ENCODE measurements at places on chromosomes 7 and 10. TPM values are rescaled to one million over a fixed set of nuclear protein-coding genes. Genes with fewer than 3 reads are reported as not detected.

DNA sequence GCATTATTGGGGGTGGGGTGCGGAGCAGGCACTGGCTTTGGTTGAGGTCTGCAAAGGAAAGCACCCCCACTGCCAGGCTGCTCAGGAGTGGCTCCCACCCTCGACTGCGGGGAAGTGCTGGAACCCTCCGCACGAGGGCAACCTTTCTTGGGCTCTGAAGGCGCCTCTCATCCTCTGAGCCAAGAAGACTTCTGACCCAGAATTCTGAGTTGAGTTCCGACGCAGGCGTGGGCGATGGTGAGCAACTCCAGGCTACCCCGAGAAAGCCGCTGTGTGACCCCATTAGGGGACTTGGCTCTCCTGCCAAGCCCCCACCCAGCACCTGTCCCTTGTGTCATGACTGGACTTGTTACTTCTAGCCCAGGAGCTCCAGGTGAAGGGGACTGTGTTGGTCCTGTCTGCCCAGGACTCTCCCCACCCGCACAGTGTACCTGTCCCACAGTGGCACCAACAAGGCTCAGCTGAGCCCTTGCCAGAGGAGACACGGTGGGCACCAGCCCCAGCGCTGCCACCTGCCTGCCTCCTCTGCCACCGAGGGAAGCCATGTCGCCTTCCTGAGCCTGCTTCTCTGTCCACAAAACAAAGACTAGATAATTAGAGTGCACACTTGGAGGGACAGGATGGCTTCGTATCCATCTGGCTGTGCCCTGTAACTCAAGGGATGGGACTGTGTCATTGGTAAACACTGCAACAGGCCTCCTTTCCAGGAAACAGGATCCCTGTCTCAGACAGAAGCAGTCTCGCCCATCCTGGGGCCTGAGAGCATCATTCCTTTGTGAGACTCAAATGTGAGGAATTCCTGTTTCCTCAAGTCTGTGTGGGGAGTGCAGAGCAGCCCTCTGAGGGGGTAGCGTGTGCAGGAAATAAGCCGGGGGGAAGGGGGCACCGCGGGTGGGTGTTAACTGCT lies 128.8 kb downstream of the LHPP start:
- peak; percentile 24 for DNase-seq

DNA sequence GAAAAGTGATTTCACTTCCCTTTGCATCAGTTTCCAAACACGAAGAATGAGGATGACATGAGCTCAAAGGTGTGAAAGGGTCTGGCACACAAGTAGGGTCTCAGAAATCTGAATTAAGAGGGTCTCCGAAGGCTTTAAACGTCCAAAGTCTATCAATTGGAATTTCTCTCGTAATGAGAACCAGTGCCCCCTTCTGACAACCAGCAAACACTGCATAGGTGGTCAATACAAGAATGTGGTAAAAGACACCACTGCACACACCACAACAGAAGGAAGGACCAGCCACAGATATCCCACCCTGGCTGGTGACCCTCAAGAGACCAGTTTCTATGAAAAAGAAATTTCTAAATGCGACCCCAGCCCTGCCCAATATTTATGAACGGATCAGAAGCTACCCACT lies 78.1 kb downstream of the CALN1 start:
- no peak for DNase-seq

DNA sequence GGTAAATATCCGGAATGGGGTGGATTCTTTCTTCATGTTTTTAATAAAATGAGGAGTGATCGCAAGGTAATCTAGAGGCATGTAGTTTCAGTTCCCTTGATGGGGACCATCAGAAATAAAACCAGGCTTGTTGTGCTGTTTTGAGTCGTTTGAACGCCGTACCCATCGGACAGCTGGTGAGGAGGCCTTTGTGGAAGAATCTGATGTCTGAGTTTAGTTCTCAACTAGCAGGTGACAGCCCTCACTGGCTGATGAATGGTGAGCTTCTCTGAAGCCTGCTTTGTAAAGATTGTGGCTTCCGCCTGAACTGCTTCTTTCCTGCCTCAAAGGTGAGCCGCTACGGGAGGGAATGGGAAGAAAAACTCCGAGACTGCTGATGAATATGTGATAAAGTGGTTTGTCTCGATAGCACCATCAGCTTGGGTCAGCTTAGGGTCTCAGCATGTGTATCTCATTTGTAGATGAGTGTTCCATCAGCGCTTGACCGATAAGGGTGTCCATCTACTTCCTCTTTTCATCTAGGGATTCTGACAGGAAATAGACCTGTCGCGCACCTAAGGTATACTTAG lies 977 bp downstream of the TMEM248 start:
- no peak for DNase-seq

- DNase-seq: peak; percentile 55
These were observed 1.7 kb downstream of the ZEB1 start for GRCh38 chr10:31320550-31321211.

GRCh38 chr7:91230503-91230902 lies 33.7 kb upstream of the FZD1 start:
- no peak for DNase-seq

DNA sequence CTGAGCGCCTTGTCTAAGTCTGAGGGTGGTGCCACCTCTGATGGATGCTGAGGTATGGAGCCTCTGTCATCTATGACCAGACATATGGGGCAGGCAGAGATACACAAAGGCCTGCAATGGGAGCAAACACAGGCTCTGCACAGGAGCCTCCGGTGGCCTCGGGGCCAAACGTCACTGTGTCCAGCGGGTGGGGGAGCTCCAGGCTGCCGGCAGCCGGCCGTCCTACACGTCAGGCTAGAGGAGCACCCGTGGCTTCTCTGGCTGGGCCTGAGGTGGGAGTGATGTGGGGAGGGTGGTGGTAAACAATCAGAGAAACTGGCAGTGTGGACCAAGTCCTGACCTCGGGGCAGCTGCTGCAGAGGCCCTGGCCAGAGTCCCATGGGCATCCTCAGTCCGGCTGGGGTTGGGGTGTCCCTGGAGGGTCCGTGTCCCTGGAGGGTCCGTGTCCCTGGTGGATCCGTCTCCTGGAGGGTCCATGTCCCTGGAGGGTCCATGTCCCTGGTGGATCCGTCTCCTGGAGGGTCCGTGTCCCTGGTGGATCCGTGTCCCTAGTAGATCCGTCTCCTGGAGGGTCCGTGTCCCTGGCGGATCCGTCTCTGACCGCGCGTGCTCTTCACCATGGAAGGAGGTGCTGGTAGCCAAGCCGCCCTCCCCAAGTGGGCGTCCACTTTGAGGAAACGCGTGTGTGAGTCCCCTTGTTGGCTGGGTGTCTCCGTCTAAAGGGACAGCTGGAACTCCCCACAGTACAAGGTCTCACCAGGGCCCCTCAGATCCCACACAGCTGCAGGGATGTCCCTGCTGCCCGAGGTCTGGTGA lies 24.2 kb upstream of the FAM20C start:
- DNase-seq: peak; percentile 64

GRCh38 chr7:24372961-24373955 lies 89.3 kb downstream of the NPY start:
- no peak for DNase-seq

GRCh38 chr7:127887631-127888030 lies 143.6 kb downstream of the LRRC4 start:
- DNase-seq: no peak

- no peak for DNase-seq
These were observed 73.4 kb downstream of the AHR start for GRCh38 chr7:17371671-17372524.

Gene SPAG6
- 0.36 TPM for total RNA-seq

Gene MYPN
- not detected for total RNA-seq

Gene OPALIN
- not detected for total RNA-seq
